ENCODE measurements at places on chromosomes 7 and 10.
A peak's percentile ranks its signal among the peaks of the same experiment; 100 is the strongest.

GRCh38 chr7:55457801-55458200 is 92.7 kb downstream of the LANCL2 start:
- no peak for DNase-seq

GRCh38 chr7:122584676-122585251 is 114.2 kb downstream of the RNF133 start:
- no peak for DNase-seq

GRCh38 chr10:122495406-122496340 is 34.3 kb downstream of the HTRA1 start:
- DNase-seq = peak; percentile 63

DNA sequence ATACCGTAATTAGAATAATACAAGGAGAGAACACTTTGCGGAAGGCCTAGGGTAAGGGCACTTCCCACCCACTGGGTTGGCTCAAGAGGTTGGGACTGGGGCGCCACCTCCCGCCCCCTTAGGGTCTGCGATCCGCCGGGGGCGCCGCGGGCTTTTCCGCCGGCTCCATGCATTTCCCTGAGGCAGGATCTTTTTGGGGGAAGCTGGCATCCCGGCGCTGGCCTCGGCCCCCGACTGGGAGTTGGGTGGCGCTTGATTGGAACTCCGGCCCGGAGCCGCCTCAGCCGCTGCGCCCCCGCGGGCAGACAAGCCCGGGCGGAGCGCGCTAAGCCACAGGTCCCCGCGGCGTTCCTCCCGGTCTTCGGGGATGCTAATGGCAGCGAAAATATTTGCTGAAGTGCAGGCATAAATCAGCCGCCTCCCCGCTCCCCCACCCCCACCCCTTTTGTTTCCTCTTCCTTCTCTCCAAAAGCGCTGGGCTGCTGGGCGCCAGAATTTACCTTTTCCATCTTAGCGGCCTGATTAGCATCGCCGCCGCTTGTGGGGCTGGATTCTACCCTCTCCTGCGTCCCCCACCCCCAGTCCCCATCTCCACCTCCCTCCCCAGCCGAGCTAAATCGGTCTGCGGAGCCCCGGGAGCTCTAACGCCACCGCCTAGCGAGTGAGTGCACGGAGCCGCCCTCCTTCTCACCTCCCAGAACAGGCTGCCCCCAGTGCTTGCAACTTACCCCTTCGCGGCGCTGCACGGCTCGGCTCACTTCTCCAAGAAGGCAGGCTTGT is 5.1 kb downstream of the UNC5B start:
- no peak for DNase-seq

DNA sequence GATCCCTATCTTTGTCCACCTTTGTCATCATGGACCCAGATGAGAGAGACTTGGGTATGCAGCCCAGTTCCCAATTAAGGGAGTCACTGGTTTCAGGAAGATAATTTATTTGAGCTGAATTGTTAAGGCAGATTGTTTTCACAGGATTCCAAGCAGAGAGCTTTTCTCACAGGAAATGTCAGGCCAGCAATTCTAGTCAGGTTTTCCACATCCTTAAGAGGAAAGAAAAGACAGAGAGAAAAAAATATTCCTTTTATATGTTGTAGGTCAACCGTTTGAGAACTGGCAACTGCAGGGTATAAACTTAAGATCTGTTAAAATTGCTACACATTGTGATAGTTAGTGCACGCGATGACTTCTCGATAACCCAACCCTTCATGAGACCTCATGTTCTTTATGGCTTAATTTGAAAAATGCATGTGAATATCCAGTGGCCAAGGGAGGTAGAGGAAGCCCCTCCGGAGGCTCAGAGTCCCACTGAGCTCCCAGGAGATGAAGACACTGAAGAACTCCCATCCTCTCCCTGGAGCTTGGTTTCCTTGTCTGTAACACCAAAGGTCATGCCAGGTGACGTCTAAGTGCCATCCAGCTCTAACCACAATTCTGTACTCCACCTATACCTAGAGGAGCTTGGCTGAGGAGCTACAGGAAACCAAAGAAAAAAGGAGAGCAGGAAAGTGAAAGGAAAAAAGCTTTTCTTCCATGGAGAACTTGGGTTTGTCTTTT is 45.6 kb downstream of the MINDY4 start:
- DNase-seq = no peak

DNA sequence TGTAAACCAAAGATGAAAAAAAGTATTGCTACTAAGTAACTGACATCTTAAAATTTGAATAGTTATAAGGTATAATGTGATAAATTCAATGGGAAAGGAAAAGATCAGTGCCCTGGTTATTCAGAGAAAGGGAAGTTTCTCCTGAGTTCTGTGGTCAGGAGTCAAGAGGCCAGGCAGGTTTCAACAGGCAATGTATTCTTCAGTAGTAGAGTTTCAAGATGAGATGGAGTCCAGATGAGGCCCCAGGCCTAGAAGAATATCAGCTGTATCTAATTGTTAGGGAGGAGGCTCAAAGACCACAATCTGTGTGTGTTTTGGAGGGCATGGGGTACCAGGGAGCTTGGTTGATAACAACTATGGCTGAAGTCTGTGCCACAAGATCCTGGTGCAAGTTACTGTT is 101.4 kb upstream of the DLX6 start:
- DNase-seq = no peak

GRCh38 chr10:24889639-24890038 is 62.8 kb downstream of the PRTFDC1 start:
- DNase-seq = no peak

DNA sequence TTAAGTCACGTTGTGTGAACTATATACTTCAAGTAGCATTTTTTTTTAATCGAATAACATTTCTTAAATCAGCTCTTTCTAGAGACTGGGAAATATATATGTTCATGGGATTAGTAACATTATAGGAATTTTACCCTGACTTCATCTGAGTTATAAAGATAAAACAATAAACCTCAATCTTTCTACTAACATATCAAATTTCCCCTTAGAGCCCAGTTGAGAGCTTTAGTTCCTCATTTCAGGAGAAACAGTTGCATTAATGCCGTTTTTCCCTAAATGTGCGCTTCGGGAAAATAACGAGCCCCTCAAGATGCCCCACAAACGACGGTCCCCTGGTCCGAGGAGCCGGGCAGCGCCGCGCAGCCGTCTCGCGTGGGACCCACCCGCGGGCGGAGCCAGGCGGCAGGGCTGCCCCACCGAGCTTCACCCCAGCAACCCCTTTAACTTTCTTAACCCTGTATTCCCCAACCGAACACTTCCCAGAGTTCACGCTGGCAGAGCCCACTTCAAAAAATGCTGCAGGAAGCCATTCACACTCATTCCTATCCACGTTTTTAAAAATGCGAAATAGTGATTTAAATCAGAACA is 152.5 kb upstream of the YAE1 start:
- DNase-seq = no peak

- no peak for DNase-seq
Observed at GRCh38 chr7:54253036-54253373, 289.2 kb upstream of the VSTM2A start.

DNA sequence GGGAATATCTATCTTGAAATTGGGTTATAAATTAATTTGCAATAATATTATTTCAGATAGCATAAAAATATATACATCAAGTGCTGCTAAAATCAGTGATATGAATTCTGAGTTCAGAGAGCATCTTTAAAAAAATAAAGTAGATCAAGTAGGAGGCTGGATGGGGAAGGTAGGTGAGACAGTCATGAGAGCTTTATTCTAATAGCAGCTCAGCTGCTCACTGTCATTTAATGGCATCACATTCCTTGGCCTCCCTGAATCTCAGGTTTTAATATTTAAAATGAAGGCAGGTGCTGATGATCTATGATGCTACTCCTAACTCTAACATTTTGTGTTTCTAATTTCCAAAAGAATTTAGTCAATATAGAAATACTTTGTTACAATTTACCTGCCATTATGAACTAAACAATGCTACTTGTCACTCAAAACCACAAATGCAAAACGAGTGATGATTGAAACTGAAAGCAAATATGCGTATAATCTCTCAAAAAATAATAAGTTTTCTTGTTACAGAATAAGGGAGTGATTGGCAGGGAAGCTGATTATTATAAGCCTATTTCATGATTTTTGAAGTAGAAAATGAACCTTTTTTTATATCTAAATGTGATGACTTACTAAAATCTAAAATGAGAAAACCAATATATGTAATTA is 147.6 kb upstream of the CSTF2T start:
- no peak for DNase-seq

- no peak for DNase-seq
Observed at GRCh38 chr10:127215866-127216265, 19.5 kb upstream of the INSYN2A start.
